Fibroblast of villous mesenchyme (primary cell): ENCODE measurements at places on chromosomes 7 and 10.

DNA sequence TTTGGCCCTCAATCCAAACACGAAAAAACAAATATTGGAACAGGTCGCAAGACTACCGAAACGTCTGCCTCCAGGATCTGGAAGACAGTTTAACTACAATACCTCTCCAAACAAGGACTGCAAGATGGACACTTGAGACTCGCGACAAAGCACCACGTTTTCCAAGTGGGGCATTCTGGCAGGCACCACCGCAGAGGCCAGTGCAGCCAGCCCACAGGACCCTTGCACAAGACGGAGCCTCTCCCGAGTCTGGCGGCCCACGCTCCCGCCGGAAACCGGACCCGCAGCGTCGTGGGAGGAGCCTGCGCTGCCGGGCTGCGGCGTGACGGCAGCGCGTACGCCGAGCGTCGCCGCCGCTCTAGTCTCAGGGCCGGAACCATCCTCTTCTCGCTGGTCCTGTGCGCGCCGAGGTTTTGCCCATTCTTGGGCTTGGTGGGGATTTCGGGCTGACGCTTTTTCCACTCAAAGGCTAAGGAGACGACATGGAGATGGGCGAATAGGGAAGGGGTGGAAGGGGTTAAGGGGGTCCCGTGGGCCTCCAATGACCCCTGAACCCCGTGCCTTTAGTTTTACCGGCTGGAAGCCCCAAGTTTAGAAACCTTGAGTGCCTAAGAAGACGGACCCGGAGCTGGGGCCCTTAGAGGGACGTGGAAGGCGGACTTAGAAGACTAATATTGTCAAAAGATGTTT is at the start of gene ORC5:
Gene ORC5, minus strand, starts transcription at position 283 of the 690 bp plus-strand sequence. Its CDS starts 109 bp downstream, at position 174.
- peak; percentile 82 for DNase-seq

GRCh38 chr7:113414401-113415035 is 296.2 kb upstream of the SMIM30 start:
- no peak for DNase-seq

GRCh38 chr10:34175121-34175520 is 640.0 kb downstream of the PARD3 start:
- DNase-seq: no peak

DNA sequence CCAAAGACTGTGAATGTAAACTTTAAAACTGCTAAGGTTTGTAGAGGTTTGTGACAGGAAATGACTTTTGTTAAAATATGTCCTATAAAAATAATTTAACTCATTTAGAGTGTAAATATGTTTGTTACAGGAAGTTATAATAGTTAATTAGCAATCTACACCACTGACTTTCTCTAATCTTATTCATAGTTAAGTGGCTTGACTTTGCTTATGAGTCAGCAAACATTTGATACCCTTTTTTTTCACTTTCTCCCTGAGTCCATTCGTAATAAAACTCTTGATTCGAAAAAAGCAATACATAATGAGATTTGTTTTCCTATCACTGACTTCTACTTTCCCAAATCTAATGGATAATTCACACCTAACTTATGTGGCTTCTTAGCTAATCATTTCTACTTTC is 317.7 kb upstream of the SEMA3C start:
- DNase-seq: no peak

DNA sequence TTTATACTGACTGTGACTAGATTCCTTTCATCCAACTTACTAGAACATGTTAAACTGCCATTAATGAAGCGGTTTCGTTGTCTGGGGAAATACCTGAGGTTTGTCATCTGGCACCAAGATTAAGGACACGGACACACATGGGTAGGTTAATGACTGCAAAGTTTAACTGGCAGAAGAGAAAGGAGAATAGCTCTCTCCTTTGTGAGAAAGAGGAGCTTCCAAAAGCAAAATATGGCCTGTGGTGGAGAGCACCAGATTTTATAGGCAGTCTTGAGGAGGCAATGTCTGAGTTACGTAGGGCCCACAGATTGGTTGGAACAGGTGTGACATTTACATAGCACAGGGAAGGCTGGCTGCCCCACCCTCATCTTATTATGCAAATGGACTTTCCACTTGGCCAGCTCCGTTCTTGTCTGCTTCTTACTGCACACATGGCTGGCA is 1193.0 kb upstream of the CELF2 start:
- no peak for DNase-seq

- no peak for DNase-seq
These were observed 338.9 kb upstream of the MBL2 start for GRCh38 chr10:53111529-53111928.

GRCh38 chr7:135980665-135981180 is 3.6 kb upstream of the MTPN start:
- peak; percentile 50 for DNase-seq

DNA sequence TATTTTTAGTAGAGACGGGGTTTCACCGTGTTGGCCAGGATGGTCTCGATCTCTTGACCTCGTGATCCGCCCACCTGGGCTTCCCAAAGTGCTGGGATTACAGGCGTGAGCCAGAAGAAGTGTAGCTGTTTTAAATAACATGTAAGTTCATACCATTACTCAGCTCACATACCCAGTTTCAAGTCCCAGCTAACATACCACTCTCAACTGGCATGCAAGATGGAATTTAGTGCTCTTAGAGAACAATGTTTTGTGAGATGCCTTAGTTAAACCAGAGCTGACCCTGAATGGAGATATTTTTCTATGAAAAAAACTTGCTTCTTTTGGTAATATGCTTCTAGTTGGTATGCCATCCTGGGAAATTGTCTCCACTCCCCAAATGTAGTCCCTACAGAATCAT is 37.3 kb downstream of the HBP1 start:
- no peak for DNase-seq

DNA sequence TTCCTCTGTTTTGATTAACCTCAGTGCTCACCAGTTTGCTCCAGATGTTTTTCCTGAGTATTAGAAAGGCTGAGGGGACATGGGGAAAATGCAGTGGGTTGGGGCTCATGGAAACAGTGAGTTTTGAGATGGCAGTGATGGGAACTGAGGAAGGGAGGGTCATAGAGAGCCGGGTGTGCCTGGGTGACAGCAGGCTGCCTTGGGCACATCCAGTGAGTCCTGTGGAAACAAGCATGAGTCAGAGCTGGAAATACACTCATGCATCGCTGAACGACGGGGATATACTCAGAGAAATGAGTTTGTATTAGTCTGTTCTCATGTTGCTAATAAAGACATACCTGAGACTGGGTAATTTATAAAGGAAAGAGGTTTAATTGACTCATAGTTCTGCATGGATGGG is 202.2 kb downstream of the TMEM178B start:
- DNase-seq: no peak

- DNase-seq: no peak
These were observed at the start of gene WDFY4 for GRCh38 chr10:48684792-48685623. Gene WDFY4 (plus strand): TSS chr10:48684873. CDS start chr10:48709733, 24,860 bp downstream.

DNA sequence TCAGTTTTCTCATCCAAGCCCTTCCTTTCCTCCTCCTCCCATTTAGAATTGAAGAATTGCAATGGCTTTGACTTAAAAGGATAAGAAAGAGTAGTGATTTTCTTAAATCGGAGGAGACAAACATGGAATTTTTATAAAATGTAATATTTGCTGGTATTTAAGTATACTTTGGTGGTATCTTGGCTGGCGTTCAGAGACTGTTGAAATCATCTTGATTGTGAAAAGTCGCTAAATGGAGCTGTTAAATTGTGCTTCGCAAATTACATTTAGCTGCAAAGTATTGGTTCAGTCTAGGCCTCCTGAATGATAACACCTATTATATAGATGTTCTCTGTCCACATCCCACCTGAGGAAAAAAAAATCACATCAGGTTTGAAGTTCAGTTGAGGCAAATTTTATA is 81.8 kb downstream of the ARID5B start:
- DNase-seq: no peak

GRCh38 chr7:29230871-29231345 is 36.3 kb downstream of the CHN2 start:
- DNase-seq: no peak

DNA sequence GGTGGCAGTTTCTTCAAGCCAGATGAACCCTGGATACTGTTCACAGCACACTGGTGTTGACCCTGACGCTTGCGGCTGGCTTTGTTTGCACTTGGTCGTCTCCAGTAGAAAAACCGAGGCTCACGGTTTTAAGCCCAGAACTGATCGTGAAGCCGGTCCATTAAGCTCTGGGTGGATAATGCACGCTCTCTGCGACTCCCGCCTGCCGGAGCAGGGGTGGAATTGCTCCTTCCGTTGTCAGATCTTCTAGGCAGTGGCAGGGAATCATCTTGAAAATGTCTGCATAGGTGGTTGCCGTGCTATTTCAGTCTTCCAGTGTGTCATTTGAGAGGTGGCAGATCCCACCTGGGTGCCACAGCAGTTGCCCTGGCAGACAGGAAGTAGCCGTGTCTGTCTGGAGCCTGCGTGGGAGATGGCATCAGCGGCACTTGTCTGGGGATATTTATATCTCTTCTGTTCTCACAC is 35.9 kb upstream of the AP5Z1 start:
- peak; percentile 85 for DNase-seq

GRCh38 chr7:42236976-42237810 is at the start of gene GLI3:
Gene GLI3 (minus strand): TSS chr7:42237209. CDS start chr7:42223253, 13,956 bp downstream.
- peak; percentile 95 for DNase-seq

DNA sequence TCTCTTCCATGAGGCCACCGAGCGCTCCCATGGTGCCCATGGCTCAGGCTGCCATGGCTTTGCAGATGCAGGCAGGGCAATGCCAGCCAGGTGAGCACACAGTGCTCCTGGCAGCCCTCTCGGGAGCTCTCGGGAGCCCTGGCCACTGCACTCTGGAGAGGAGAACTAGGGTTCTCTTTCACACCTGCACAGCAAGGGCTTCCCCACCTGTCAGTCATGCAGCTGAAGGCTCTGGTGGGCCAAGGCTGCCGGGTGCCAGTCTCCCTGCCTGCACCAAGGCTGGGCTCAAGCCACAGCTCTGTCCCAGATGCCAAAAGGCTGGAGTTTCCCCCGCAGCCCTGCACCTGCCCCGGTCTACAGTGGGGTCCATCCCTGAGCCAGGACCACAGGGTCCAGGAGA is 32.6 kb downstream of the NUDT1 start:
- no peak for DNase-seq

DNA sequence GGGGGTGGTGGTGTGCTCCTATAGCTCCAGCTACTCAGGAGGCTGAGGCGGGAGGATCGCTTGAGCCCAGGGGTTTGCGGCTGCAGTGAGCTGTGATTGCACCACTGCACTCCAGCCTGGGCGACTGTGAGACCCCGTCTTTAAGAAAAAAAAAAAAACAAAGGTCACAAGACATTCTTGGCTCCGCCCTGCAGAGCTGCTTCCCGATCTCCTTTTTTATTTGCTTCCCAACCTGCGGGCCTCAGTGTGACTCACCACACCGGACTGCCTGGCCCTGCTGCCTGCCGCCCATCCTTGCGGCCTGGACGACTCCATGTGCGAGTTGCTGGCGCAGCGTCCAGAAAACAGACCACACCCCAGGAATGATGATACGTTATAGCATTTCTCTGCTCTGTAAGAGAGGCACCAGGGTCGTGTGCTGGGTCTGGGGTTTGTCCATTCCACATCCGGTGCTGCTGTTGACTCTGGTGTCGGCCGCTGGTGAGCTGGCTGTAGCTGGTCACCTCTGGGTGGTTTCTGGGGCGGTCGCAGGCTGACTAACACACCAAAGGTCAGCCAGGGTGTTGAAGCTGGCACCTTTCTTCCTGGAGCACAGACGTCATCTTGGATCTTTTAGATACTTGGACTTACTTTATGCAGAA is 123.6 kb downstream of the TCF7L2 start:
- peak; percentile 98 for DNase-seq

- DNase-seq: no peak
These were observed 73.8 kb downstream of the PAXIP1 start for GRCh38 chr7:154929006-154929726.

DNA sequence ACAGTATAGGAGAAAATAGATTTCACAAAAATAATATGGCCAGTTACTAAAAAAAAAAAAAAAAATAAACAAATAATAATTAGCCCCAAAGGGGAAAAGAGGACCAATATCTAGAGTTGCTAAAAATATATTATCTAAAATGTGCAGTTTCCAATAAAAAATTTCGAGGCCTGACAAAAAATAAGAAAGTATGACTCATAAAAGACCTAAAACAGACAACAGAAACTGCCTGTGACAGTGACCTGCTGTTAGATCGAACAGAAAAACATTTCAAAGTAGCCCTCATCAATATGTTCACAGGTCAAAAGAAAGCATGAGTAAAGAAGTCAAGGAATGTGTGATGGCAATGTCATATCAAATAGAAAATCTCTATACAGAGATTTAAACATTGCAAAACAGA is 11.8 kb upstream of the TSPAN12 start:
- DNase-seq: no peak

GRCh38 chr10:98391578-98391991 is 23.4 kb downstream of the PYROXD2 start:
- no peak for DNase-seq

- DNase-seq: peak; percentile 7
These were observed 71.2 kb upstream of the TRIM24 start for GRCh38 chr7:138388673-138389491.

DNA sequence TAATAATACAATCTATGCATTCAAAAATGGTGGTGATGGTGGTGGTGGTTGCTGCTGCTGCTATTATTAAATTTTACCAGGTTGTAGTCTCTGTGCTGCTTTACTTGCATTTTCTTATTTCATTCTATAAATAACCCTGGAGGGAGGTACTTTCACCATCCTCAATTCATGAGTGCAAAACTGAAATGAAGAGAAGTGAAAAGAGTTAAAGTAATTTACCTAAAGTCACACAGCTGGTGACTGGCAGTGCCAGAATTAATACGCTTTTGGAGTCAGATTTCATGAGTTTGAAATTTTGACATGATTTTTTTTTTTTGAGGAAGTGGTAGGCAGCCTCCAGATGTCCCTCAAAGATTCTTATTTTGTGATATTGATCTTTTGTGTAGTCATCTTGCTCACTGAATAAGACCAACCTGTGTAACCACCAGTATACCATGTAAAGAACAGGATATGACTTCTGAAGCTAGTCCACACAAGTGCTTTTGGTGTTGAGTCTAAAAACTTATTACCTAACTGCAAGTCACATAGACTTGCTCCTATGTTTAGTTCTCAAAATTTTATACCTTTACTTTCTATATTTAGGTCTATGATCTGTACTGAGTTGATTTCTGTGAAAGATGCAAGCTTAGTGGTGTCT is 218.8 kb downstream of the ZWINT start:
- no peak for DNase-seq

GRCh38 chr7:28885771-28886170 is 72.4 kb downstream of the TRIL start:
- DNase-seq: no peak

- DNase-seq: peak; percentile 54
These were observed 74.6 kb upstream of the GRID1 start for GRCh38 chr10:86440874-86441843.

GRCh38 chr7:151104411-151105235 is 18.3 kb downstream of the AGAP3 start:
- peak; percentile 63 for DNase-seq

DNA sequence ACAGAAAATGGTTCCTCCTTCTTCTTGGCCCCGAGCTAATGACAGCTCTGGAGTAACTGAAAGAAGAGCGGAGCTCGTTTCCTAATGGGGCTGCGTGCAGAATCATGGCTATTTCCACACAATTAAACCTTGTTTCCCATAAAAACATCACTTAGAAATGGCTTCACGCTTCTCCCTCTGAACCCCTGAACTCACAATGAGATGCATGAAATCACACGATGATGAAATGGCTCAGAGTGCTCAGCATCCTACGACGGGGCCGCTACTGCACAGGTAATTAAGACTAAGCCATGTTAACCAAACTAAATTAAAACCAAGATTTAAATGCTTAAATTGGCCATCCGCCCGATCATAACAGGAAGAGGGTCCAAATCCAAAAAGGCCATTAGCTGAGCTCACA is 80.0 kb upstream of the DNAAF5 start:
- no peak for DNase-seq

- peak; percentile 83 for DNase-seq
These were observed 175.1 kb downstream of the SEPTIN7 start for GRCh38 chr7:35975851-35976454.
